PC-9 (cell line): ENCODE measurements at places on chromosomes 3 and 15. TPM values are rescaled to one million over a fixed set of nuclear protein-coding genes. Genes with fewer than 3 reads are reported as not detected.

Gene CPLX3
- not detected in 2 replicates for total RNA-seq

Gene GATM
- total RNA-seq, result 9.8 and 10.0 TPM in 2 replicates

- H3K4me1 ChIP-seq, result no peaks in the 10 kb centered on the region
- DNase-seq, result no peak
- no peaks in the 10 kb centered on the region for H3K36me3 ChIP-seq
- H3K27ac ChIP-seq, result no peak overlapping the region
Measured at GRCh38 chr3:182692695-182693094, 100.6 kb upstream of the ATP11B start.

GRCh38 chr3:159792070-159792469 is 196.6 kb upstream of the IL12A start:
- H3K27me3 ChIP-seq, result no peaks in the 10 kb centered on the region
- no peak overlapping the region for H3K4me3 ChIP-seq
- peaks cover 30% of the 10 kb centered on the region for H3K4me1 ChIP-seq
- H3K36me3 ChIP-seq, result no peaks in the 10 kb centered on the region
- no peak overlapping the region for H3K27ac ChIP-seq

Gene CHSY1
- 10.3 and 10.7 TPM in 2 replicates for total RNA-seq
